Femur (tissue), 1 donor: ENCODE measurements at places on chromosomes 7 and 10.
A peak's percentile ranks its signal among the peaks of the same experiment; 100 is the strongest.

DNA sequence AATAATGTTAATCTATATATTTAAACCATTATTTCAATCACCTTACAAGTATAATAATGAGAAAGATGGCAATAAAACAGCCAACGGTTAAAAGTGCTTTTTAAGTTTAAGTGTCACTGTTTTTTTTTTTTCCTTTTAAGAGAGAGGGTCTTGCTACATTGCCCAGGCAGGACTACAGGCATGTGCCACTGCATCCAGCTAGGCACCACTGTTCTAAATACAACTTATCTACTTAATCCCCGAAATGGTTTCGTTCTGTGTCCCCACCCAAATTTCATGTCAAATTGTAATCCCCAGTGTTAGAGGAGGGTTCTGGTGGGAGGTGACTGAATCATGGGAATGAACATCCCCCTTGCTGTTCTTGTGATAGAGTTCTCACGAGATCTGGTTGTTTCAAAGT lies 49.7 kb downstream of the TNPO3 start:
- no peak for DNase-seq

DNA sequence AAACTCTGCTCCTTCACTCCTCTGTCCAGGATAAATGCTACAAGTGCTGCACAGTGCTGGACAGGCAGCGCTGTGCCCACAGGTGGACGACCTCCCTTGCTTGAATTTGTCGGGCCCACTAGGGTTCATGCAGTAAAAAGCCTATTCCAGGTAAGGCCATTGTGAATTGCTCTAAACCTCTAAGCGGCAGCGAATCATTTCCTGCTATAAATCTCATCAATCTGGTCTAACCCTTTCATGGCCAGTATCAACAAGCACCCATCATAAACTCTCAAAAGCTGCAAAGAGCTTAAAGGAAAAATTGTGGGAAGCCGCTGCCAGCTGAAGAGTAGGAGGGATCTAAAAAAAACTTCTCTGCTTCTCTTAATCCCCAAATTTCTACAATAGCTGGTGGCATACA lies 134.2 kb downstream of the SLC25A13 start:
- no peak for DNase-seq

GRCh38 chr7:49497471-49497870 lies 276.0 kb upstream of the VWC2 start:
- no peak for DNase-seq

DNA sequence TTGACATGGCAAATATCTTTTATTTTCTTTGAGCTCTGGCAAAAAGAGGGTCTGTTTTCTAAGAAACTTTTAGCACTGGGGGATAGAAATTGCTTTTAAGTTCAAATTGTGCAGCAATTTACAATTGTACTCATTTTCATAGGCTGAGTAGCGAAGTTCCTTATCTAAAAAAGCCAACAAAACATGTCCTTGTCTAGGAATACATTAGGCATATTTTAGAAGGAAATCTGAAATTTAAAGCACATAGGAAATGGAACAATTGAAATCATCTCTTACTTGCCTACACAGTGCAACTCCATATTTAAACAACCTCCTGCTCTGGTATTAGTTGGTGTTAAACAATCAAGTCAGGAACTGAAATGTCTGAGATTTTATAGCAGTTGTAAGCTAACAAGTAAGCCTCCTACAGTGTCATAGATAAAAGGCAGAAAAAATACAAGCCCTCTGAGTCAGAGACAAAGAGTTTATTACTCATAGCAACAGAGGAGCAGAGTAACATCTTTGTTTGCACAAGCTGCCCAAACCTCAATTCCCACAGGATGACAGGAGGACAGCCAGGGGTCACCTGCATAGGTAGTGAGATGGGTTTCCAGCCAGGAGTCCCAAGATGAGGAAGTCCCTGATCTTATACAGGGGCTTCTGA lies 280.2 kb upstream of the HGF start:
- no peak for DNase-seq

GRCh38 chr7:79723833-79724618 lies 270.6 kb upstream of the MAGI2 start:
- no peak for DNase-seq

DNA sequence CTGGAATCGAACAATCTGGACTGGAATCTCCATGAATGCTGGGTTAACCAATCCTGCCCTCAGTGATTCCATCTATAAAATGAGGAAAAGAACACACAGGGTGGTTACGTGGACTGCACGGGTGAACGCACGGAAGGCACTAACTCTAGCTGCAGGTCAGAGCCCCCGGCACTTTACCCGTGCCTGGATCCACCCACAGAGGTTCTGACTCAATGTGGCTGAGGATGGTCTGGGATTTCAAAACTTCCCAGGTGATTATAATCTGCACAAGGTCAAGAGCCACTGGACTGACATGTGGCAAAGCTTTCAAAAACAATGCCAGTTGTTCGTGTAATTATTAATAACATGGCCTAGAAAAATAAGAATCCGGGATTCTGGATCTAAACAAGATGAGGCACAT lies 29.2 kb downstream of the KIAA1549 start:
- DNase-seq = no peak

DNA sequence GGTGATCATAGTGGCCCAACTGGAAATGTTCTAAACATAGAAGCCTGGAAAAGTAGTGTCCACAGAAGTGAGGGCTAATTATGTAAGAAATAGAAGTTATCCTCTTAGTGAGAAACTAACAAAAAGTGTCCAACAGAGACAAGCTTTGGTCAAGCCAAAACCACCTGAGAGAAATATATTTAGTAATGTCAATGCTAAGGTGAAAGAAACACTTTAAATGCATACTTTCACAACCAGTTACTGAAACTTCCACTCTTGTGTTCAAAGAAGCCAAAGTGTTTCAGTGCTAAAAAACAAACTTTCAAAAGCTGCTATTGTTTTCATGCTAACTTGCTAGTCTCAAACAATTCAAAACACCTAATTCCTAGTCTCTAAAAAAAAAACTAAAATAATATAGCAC lies 18.1 kb downstream of the RAB11FIP2 start:
- DNase-seq = no peak

DNA sequence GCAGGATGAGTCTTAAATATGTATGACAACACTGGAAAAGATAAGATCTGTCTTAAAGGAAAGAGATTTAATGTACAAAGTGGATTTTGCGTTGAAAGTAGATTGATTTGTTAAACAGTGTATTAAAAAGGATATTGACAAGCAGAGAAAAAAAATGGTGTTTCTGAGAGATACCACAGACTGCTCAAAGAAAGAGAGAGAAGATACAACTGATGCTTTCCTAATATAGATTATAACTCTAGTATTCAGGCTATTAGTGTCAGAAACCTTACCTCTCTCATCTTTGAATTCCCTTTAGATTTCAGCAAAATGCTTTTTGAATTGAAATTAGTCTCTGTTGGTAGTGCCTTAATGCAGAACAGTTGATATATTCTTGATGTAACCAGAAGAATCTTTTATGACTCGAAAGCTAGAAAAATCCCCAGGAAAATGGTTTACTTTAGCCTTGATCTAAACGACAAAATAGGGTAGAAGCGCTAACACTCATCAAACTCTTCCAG lies 550.7 kb downstream of the INHBA start:
- DNase-seq = no peak

GRCh38 chr7:130741331-130741995 lies 7.5 kb upstream of the KLF14 start:
- DNase-seq = no peak

DNA sequence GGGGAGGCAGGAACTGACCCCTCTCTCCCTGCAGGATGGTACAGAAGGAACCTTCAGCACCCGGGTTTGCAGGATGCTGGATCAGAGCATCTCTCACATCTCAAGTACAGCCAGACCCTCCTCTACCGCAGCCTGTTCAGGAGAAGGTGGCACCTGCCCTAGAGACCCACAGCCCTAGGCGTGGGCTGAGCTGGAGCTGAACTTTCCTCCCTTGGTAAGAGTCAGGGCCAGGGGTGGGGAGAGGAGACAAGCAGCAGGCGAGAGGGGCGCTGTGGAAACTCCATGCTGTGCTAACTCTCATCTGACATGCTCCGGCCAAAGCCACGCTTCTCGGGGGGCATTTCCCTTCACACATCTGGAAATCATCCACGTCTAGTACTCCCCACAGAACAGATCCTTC lies 154.4 kb downstream of the DIP2C start:
- no peak for DNase-seq

DNA sequence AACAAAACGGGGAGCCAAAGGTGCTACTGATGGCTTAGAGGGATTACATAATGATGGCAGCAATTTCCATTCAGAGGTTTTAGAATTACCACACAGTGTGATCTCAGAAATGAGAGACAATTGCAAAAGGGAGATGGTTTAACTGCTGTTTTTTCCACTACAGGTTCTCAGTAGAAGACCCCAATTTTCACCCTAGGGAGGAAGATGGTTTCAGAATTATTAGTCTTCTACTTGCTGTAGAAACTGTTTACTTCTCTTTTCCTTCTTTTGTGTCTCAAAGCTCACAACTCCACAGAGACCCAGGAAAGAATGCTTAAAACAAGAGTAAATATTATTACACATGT lies 226.5 kb downstream of the INHBA start:
- DNase-seq = no peak

- DNase-seq = no peak
These were observed 141.7 kb upstream of the SHH start for GRCh38 chr7:155953781-155954549.

DNA sequence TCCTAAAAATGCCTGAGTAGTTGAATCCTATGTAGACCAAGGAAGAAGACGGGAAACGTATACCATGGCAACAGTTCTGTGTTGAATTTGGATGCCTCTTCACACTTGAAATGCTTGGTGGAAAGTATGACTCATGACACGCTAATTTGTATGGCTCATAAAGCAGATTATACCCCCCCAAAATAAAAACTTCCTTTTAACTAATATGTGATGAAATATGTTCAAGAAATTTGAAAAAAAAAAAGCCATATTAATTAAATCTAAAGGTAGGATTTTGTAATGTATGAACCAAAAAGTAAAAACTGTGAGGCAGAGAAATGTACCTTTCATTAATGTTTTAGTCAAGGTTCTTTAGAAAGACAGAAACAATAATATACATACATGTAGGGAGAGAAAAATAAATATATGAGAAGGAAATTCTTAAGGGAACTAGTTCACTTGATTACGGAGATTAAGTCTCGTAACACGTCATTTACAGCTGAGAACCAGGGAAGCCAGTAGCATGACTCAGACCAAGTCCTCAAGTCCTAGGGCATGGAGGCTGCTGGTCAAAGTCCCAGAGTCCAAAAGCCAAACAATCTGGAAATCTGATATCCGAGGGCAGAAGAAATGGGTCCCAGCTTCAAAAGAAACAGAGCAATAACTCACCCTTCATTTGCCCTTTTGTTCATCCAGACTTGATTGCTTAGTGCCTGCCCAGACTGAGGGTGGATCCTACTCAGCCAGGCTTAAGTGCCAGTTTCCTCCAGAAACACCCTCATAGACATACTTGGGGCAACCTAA lies 485.1 kb downstream of the SEMA3D start:
- DNase-seq = peak; percentile 18

GRCh38 chr10:87782721-87783120 lies 35.3 kb downstream of the ATAD1 start:
- DNase-seq = no peak

DNA sequence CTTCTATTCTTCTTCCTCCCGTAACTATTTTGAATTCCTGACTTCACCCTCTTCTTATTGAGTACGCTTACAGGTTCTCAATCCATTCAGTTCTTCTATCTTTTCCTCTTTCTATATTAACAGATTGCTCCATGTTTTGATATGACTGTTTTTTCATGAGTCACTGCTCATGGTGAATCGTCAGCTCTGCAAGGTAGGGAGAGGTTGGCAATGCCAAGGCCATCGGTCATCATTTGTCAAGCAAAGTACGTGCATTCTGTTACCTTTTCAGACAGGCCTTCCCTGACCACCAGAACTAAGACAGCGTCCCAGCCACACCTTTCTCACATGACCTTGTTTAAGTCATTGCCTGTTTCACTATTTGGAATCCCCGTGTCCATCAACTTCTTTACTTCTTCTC lies 1001.9 kb upstream of the SORCS1 start:
- DNase-seq = no peak

DNA sequence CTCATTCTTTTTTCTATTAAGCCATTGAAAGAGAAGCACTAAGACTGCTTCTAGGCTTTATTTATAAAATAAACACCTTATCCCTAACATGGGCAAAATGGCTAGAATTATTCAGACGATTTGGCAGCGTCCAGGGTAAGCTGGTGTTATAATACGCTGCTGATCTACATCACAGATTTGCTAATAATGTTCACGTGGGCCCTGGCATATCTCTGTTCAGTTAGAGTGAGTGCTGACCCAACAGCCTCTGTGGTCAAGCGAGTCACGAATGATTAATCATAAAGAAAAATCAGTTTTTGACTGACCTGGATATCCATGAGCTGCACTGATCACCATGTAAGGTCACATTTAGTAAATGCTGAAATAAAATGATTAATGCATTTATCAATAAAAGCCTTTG lies 28.4 kb upstream of the CBLL1 start:
- no peak for DNase-seq
